ENCODE measurements at places on chromosomes 2 and 18.

GRCh38 chr2:240238201-240238600 is 97.7 kb upstream of the OTOS start:
- no peak for DNase-seq

GRCh38 chr2:54310311-54310710 is 54.3 kb upstream of the TSPYL6 start:
- peak; percentile 23 for DNase-seq

- DNase-seq, result peak; percentile 69
Observed at GRCh38 chr2:148876202-148876594, 1.2 kb downstream of the KIF5C start.

GRCh38 chr2:139354518-139354917 is 574.3 kb upstream of the NXPH2 start:
- DNase-seq, result no peak

DNA sequence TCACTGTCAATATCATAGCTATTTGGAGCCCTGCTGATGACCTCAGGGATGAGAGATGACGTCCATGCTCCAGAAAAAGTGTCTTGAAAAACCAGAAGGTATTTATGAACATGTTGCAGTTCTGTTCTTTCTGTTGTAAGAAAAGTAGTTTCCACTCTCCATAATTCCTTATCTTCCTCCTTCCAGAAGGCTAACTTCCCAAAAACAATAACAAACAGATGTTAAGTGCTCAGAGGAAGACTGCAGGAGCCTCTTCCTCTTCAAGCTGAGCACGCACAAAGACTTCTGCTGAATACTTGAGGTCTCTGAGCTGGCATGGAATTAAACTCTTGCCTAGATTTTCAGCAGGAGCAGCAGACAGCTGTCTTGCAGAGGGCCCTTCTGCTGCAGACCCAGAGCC is 434.5 kb upstream of the KLHL29 start:
- no peak for DNase-seq

- DNase-seq, result peak; percentile 77
Observed at GRCh38 chr2:9423922-9424272, 443 bp downstream of the CPSF3 start.

DNA sequence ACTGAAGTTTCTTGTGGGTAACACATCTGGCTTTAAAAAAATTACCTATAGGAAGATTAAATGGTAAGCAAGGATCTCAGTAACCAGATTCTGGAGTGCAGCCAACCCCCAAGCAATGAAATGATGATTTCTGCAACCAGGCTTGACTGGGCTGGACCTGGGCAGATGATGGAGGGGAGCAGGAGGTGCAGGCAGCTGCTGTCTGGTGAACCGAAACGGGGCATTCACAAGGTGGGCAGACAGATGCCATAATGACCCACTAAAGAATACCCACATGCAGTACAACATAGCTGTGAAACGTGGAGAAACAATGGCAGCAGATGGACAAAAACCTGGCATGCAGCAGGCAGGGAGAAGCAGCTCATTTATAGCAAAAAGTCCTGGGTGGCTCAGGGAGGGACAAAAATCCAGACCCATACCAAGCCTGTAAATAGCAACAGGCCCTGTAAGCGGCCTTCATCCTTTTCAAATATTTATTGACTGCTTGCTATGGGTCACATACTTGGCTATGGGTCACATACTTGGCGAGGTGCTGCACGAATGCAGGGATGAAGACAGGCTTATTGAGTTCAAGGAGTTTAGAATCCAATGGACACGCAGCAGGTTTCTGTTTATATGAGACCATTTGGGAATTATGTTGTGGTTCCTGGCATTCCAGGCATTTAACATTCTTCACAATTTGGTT is 244.7 kb downstream of the HRH4 start:
- DNase-seq, result no peak

DNA sequence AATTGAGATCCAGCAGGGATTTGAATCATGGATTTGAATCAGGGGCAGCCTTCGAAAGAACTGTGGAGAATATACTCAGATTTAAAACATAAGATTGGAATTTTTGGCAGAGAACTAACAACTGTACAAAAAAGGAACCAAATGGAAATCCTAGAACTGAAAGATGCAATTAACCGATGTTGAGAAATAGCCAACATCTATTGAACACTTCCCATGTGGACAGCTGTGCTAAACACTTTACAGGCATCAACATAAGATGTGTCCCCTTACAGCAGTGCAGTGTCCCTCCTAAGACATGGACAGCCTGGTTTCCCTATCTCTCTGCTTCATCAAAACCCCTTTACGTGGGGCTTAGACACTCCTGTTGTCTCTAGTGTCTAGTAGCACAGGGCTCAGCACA is 3.7 kb upstream of the IL1RN start:
- no peak for DNase-seq

DNA sequence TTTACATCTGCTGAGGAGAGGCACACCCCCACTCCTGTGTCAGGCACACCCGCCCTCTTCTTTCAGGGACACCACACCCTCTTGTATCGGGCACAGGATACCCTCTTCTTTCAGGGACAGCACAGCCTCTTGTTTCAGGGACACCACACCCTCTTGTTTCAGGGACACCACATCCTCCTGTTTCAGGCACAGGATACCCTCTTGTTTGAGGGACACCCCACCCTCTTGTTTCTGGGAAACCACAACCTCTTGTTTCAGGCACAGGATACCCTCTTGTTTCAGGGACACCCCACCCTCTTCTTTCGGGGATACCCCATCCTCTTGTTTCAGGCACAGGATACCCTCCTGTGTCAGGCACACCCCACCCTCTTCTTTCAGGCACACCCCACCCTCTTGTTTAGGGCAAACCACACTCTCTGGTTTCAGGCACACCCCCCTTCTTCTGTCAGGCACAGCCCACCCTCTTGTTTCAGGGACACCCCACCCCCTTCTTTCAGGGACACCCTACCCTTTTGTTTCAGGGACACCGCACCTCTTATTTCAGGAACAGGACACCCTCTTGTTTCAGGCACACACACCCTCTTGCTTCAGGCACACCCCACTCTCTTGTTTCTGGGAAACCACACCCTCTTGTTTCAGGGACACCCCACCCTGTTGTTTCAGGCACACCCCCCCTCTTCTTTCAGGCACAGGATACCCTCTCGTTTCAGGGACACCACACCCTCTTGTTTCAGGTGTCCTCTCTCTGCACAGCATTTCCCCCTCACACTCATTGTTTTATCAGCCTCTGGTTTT is 96.2 kb downstream of the TPO start:
- DNase-seq, result no peak

DNA sequence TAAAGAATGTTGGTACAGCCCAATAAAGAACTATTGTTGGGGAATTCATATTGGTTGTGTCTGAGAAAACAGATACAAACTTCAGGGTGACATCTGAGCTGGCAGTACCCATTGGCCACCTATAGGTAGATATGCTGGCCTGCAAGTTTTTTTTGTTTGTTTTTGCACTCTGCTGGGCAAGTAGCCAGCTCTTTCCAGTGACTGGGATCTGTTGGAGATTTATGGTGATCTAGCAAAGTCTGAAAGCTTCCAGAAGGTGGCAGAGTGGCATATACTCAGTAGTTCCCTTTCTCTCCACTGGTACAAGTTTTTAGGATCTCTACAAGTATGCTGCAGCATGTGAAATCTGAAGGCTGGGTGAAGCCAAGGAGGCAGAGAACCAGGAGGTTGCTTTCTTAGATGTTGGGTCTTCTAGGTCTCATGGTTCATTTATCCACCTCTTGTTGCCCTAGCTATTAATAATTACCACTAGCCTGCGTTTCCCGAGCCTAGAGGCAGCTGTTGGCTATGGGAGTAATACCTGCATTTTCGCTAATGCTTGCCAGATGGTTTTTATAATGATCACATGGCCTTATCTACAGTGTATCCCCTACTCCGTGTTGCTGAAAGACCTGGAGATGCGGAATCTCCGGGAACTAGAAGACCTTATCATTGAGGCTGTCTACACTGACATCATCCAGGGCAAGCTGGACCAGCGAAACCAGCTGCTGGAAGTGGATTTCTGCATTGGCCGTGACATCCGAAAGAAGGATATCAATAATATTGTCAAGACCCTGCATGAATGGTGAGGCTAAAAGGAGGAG is 9.5 kb downstream of the COPS7B start:
- peak; percentile 67 for DNase-seq

GRCh38 chr2:172698041-172698863 is 37.4 kb upstream of the RAPGEF4 start:
- no peak for DNase-seq

- no peak for DNase-seq
Observed at GRCh38 chr2:96877042-96877451, 7.2 kb upstream of the SEMA4C start.

Data from NCI-H1417 (cell line).